ENCODE measurements at places on chromosomes 7 and 10.
A peak's percentile ranks its signal among the peaks of the same experiment; 100 is the strongest.

DNA sequence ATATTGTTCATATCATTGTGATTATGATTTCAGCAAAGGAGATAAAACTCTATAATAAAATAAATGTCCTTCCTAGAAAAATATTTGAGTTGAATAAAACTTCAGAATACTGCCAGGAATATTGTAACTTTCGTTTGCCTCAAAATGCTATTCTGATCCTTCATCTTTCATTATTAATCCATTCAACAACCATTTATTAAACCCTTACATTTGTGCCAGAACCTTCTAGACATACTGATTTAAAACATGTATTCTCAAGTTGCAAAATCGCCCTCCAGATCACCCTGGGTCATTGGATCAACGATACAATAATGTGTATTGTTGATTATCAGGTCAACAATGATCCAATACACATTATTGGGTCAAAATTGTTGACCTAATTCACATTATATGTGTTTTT is 759.8 kb downstream of the CNTNAP2 start:
- no peak for DNase-seq

DNA sequence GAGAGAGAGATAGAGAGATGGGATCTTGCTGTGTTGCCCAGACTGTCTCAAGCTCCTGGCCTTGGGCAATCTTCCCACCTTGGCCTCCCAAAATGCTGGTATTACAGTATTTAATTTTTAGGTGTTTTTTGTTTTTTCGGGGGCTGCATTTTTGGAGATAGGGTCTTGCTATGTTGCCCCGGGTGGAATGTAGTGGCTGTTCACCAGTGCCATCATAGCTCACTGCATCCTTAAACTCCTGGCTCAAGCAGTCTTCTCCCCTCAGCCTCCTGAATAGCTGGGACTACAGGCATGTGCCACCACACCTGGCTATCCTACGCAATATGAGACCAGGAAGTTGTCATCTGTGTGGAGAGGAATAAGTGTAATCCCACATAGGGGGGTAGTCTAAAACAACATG is 42.4 kb downstream of the KCTD7 start:
- DNase-seq, result no peak

- DNase-seq, result no peak
Observed at GRCh38 chr10:52979295-52979990, 206.9 kb upstream of the MBL2 start.

DNA sequence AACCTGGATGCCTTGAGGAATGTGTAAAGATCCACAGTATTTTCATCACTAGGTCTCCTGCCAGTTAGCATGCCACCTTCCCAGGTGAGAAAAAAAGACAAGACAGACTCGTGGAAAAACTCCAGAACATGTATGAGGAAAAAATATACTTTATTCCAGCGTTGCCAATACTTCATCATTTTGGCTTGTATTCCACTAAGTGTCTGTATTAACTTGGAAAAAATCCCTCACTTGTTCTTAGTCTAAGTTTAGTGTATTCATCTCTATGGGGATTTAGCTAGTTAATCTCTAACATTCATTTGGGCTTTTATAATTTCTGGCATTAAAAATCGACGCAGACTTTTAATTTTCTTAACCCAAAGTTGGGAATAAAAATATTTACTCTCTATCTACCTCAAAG is 759.4 kb downstream of the SORCS1 start:
- DNase-seq, result no peak

DNA sequence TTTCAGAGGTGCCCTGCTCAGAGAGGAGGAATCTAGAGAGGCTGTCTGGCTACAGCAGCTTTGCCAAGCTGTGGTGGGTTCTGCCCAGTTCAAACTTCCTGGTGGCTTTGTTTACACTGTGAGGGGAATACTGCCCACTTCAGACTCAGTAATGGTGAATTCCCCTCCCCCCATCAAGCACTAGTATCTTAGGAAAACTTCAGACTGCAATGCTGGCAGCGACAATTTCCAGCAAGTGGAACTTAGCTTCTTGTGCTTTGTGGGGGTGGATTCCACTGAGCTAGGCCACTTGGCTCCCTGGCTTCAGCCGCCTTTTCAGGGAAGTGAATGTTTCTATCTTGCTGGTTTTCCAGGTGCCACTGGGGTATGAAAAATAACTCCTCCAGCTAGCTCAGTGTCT is 42.8 kb downstream of the CYP2C8 start:
- DNase-seq, result no peak

- DNase-seq, result peak; percentile 95
Observed at GRCh38 chr7:150311711-150312110, 11.4 kb upstream of the LRRC61 start.

DNA sequence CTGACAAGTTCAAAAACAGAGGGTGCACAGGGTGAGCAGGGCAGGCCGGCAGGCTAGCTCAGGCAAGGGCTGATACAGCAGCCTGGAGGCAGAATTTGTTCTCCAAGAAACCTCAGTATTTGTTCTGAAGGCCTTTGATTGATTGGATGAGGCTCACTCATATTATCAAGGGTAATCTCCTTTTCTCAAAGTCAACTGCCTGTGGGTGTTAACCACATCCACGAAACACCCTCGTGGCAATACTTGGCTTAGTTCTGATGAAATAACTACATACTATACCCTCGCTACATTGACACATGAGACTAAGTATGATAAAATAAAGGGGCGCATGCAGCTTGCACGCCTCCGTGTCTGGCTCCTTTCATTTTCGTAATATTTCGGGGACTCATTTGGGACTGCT is 4.4 kb upstream of the PPP2R2D start:
- DNase-seq, result no peak

DNA sequence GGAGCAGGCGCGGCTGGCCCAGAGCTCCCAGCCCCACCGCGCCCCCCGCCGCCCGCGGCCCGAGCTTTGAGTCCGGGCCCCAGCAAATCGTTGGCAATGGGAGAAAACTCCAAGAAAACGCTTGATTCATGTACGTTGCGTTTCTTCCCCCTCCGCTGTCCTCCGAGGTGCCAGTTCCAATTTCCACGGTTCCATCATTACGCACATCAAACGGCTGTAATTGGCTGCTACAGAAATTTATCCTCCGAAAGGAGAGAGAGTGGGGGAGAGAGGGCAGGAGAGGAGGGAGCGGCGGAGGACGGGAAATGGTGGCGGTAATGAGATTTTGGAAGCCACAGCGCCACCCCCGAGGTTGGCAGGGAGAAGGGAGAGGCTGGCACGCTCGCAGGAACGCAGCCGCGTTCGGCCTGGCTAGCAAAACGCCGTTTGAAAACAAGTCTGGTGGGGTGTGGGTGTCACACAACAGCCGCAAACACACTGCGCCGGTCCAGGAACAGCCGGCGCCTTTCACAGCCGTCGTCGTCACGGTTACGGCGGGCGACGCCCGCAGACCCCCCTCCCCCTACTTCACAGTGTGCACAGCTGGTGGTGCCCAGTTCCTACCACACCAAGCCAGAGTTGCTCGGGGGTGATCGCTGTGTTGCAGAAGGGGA is 57.5 kb downstream of the UNCX start:
- peak; percentile 28 for DNase-seq

GRCh38 chr10:132145002-132145401 is 41.7 kb upstream of the DPYSL4 start:
- DNase-seq, result no peak

DNA sequence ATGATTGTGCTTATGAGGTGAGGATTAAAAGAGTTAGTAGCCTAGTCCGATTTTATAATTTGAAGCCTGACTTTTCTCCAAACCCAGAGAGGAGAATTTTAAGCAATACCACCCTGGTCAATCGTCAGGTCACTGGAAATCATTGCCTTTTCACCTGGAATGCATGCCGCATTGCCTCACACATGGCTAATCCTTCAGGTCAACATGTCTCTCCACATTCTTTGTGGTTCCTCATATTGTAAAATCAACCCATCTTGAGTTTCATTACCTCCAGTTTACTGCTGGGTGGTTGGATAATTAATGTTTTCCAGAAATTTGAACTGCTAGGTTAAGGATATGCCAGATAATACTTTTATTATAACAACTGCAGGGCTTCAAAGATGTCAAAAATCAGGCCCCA is 55.6 kb upstream of the SEMA3E start:
- DNase-seq, result peak; percentile 54

- no peak for DNase-seq
Observed at GRCh38 chr7:41887416-41887815, 184.5 kb upstream of the INHBA start.

DNA sequence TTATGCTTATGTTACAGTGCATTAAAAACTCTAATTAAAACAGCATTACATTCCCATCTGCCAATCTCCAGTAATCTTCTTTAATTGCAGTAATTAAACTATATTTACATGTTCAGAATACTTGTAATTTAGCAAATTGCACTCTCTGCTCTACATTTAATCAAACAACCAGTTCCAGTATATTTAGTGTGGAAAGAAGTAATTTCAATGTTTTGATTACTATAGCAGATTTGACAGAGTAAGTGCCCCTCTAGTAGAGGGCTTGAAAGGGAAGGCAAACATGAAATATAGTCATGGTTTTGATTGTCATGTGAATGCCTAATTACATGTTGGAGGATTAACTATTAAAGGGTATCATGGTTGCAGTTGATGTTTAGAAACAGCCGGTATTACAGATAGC is 739.7 kb downstream of the AUTS2 start:
- no peak for DNase-seq

DNA sequence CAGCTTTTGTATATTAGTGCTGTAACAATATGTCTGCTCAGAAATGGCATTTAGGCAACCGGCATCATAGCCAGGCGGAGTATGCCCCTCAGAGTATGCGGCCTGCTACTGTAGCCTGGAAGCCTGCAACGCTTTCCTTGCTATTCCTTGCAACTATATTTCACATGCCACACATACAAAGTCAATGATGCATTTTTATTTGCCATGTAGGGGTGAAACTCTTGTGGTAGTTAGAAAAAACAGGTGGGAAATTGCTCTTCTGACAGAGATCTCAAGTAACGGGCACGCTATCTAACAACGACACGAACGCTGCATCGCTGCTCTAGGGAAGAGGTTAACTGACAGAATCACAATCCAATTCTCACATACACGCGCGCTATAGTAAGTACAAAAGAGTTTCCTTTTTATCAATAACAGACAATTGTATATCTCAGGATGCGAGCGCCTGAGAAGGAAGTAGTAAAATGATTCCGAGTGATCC is 5.9 kb downstream of the EBF3 start:
- no peak for DNase-seq

DNA sequence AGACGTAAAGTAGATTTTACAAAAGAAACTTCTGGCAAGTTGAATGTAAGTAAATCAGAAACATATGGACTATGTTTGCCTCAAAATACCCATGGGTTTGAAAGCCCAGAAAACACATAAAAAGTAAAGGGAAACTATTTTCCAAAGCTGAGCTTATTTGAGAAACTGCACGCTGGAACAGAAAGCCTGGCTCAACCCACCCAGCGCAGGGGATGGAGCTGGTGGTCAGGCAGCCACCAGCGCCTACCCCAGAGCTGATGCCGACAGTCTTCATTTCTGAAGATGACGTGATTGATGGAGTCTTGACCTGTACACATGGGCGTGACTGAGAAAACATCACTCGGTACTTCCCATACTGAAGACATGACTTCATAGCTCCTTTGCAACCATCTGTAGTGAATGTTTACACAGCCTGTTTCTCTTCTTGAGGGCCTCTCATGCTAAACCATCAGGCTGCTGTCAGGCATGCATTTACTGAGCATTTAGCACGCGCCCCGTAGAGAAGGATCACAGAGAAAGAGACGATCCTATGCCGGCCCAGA is 232.6 kb upstream of the AUTS2 start:
- DNase-seq, result no peak

GRCh38 chr10:21281765-21282484 is 243.6 kb downstream of the SKIDA1 start:
- DNase-seq, result no peak

DNA sequence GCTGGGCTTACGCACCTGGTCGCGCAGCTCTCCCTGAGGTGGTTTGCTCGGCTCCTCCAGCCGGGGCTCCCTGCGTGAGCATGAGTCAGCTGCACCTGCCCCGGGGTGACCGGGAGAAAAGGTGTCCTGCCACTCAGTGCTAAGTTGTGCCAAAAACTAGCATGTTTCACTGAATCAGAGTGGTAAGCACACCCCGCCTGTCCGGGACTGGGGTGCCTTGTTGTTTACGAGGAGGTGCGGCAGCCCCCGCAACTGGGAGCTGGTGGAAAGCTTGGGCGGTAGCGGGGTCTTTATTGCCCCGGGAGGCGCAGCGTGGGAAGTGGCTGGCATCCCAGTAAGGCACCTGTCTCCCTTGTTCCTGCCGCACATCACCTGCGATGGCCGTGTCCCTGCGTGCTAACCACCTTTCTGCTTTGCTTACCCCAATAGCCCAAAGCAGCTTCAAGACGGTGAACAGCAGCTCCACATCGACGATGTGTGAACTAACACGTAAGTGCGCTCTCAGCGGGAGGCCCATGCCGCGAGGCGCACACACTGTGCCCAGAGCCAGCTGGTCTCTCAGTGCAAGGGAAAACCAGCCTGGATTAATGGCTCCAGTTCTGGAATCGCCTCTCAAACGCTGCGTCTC is 506.6 kb upstream of the FOXK1 start:
- DNase-seq, result no peak

- DNase-seq, result no peak
Observed at GRCh38 chr7:113799896-113800295, 118.9 kb downstream of the PPP1R3A start.

GRCh38 chr10:71134732-71135211 is 77.6 kb upstream of the UNC5B start:
- DNase-seq, result no peak

DNA sequence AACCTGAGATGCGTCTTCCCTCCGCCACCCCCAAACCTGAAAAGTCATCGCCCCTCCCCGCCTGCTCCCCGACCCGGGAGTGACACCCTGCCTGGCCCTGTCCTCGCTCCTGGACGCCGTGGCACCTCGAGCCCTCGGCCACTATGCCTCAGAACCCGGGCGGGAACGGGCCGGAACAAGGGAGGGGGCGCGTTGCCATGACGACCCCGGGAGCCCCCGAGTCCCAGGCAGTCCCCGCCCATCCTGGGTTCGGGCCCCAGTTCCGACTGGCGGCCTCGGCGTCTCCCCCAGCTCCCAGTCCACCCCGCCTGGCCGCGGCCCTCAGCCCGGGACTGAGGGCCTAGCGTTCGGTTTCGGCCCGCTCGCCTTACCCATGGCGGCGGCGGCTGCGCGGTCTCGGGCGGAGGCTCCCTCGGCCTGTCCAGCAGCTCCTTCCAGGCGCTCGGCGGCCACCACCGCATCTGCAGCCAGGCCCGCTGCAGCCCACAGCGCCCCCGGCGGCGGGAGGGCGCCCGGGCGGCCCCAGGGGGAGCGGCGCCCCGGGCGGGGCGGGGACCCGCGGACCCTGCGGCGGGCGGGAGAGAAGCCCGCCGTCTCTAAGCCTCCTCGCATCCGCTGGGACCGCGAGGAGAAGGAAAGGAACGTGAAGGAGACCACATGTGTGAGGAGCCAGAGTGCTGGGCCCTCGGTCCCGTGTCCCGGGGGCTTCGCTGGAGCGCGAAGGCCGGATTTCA is at the start of gene RUFY2:
Gene RUFY2, minus strand, starts transcription at position 463 of the 734 bp plus-strand sequence. Its CDS starts 88 bp downstream, at position 375.
- DNase-seq, result peak; percentile 78

GRCh38 chr10:63143987-63144386 is 10.9 kb downstream of the NRBF2 start:
- DNase-seq, result no peak

DNA sequence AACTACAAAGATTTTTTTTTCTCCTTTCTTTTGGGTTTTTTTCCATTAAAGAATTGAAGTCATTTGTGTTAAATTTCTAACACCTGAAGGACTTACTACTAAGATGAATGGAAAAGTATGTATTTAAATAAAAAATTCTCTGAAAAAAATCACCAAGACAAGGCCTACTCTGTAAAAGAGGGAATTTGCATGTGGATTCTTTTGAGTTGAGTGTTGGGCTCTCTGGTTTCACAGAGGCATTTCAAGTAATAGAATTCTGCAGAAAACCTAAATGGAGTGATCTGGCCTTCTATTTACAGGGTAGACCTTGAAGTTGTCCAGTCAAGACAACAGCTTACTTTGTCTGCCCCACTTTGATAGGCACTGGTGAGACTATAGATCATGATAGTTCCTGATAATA is 4.1 kb downstream of the LRRC17 start:
- DNase-seq, result no peak
